Mesothelial cell of epicardium (in vitro differentiated cells): ENCODE measurements at places on chromosomes 5 and 9. TPM values are rescaled to one million over a fixed set of nuclear protein-coding genes. Genes with fewer than 3 reads are reported as not detected.

The SNAPC4 gene
- total RNA-seq = 18.2 to 19.3 TPM (median 18.2 TPM) in 3 replicates

The RALGPS1 gene
- total RNA-seq = 25.6 to 29.5 TPM (median 26.9 TPM) in 3 replicates

DNA sequence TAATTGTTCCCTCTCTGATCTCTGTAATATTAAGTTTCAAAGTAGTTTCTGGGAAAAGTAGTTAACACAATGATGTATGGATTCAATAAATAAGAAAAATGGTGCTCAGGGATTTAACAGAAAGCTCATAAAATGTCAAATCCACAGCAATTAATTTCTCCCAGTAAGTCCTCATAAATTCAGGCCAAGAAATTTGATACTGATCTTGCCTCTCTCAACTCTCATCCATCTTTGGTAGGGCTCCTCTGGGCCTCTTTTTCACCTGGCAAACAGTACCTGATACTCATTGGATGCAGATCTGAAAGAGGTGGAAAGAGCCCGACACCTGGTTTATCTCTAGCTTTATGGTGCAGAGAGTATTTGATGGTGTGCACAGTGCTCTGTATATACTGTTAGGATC is 106.1 kb downstream of the STK32A start:
- H3K4me3 ChIP-seq = no peak overlapping the region
- DNase-seq = no peak
- H3K4me1 ChIP-seq = peaks cover 13% of the 10 kb centered on the region
- no peaks in the 10 kb centered on the region for H3K36me3 ChIP-seq
- peaks cover 31% of the 10 kb centered on the region for H3K27me3 ChIP-seq

DNA sequence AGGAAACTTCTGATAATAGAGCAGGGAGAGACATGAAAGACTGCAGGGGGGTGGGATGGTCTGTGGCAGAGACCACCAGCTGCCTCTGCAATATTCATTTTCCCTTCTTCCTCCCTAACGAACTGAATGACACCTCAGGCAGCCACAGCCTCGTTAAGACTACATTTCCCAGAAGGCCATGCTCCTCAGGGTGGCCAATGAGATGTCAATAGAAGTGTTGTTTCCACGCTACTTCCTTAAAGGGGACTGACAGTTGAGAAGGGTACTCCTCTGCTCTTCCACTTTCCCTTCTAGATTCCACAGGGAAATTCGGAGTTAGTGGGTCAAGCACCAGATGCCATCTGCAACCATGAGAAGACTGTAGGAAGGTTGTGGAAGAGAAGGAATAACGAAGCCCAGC is 52.0 kb upstream of the DAPK1 start:
- peaks cover 4% of the 10 kb centered on the region for H3K4me1 ChIP-seq
- no peak for DNase-seq
- no peak overlapping the region for H3K27ac ChIP-seq
- H3K36me3 ChIP-seq = no peaks in the 10 kb centered on the region
- H3K4me3 ChIP-seq = peak overlapping the region; percentile 26

DNA sequence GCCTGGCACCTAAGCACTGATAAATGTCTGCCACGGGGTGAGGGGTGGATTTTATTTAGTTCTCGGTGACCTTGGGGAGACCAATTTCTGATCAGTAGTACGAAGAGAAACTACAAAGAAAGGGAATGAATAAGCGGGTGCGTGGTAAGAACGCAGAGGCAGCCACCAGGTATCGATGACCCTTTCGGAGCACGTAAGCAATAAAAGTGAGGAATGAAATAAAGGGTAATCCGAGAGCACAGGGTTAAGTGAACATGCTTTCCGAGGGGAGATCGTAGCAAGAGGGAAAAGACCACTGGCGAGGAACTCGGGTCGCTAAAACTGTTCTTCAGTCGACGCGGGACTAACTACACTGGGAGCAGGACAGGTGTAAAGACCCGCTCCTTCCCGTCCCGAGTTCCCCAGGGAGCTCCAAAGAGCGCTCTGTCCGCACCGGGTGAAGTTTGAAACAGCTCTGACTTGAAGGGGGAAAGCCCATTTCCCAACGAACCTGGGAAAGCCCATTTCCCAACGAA is 1.1 kb downstream of the ELOVL7 start:
- peak; percentile 45 for DNase-seq
- peaks cover 61% of the 10 kb centered on the region for H3K27me3 ChIP-seq
- peak overlapping the region; percentile 71 for H3K27ac ChIP-seq
- H3K36me3 ChIP-seq = no peaks in the 10 kb centered on the region
- H3K4me1 ChIP-seq = peaks cover 26% of the 10 kb centered on the region

- no peak overlapping the region for H3K27ac ChIP-seq
- H3K4me1 ChIP-seq = peaks cover 7% of the 10 kb centered on the region
Measured at GRCh38 chr5:73444499-73445438, 3.8 kb downstream of the FOXD1 start.

DNA sequence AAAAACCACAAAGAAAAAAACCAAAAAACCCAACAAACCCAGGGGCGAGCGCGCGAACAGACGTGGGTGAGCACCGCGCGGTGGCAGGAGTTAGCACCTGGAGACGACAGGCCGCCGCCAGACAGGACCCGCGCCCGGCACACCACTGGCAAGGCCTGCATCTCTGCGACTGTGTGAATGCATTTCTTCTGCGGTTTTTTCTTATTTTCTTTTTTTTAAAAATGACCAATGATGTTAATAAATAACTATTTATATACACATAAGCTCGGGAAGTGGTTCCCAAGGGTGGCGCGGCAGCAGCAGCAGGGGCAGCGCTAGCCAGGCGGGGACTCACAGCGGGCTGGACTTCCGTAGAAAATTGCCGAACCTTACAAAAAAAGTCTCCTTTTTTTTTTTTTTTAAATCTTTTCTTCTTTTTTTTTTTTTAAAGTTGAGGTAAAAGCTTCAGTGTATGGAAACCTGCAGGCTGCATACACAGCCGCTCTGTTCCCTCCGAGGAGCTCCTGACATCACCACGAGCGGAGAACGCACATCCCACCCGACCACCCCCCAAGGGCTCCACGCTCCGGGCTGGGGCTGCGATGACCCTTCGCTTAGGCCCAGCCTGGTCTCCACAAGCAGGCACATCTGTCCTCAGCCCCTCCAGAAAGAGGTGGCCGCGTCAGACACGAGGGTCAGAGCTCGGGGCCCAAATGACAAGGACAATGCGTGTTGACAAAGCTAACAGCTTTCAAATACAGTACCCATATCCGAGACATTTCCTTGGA is 7.4 kb downstream of the BRD3OS start:
- no peak overlapping the region for H3K4me3 ChIP-seq
- no peak overlapping the region for H3K27ac ChIP-seq
- H3K4me1 ChIP-seq = no peaks in the 10 kb centered on the region
